ENCODE measurements at places on chromosomes 11 and 22. TPM values are rescaled to one million over a fixed set of nuclear protein-coding genes. Genes with fewer than 3 reads are reported as not detected.

DNA sequence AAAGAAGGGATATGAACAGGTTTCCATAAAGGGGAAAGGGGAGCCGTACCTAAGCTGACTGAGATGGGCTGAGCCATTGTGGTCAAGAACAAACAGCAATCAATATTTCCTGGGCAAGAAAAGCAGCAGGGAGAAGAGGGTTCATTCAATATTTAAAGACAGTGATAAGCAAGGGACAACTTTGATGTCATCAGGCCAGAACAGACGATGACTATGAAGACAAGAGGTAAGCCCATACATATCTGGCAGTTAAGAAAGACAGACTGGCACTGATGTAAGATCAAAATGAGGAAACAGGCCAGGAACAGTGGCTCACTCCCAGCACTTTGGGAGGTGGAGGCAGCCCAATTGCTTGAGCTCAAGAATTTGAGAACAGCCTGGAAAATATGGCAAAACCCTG, 2.4 kb downstream of the OR5A2 start:
- DNase-seq = no peak

DNA sequence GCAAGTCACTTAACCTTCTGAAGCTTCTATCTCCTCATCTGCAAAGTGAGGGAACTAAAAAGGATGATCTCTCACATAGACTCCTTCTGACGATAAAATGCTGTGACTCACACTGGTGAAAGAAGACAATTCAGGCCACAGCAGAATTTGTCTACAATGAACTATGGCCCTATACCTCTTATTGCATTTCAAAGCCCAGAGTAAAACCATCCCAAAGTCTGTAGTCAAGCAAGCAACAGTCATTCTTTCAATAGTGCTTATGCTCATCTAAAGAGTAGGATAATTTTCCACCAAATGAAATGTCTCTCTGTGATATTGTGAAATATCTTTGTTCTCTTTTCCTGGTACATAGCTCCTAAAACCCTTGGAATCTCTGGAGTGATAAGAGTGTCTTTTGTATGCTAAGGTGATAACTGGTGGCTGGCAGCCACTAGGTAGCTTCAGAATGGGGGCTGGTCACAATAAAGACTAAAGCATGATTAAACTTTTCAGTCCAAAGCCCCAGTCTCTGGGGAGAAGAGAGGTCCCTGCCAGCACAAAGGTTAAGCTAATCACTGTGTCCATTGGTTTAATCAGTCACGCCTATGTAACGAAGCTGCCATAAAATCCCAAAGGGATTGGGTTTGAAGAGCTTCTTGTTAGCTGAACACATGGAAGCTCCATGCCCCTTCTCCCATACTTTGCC, 30.8 kb downstream of the SYTL2 start:
- DNase-seq = no peak

- no peak for DNase-seq
Measured at GRCh38 chr11:7977232-7977917, 9.8 kb upstream of the EIF3F start.

DNA sequence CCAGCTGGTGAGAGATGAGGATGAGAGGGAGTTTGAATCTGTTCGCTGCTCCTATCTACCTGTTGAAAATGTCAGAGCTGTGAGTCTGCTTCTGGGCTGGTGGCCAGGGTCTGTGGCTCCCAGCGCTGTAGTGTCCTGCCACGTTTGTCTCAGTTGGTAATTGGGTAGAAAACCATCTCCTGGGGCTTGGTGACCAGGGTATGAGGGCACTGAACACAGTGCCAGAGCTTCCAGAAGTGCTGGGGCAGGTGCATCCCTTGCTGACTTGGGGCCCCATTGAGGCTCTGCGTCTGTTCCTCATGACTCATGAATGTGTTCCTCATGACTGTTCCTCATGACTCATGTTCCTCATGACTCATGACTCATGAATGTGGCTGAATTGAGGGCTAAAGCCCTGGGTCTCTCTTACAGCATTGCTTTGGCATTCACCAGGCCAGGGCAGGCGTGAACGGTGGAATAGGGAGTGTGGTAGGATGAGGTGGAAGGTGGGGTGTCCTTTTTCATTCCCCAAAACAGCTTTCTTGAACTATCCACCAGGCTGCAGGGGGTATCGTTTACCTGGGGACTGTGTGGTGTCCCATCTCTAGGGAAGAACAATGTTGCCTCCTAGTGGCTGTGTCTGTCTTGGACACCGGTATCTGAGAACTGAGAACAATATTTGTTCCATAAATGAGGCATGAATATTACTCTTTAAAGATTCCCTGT, 139.5 kb downstream of the COMMD9 start:
- peak; percentile 75 for DNase-seq

DNA sequence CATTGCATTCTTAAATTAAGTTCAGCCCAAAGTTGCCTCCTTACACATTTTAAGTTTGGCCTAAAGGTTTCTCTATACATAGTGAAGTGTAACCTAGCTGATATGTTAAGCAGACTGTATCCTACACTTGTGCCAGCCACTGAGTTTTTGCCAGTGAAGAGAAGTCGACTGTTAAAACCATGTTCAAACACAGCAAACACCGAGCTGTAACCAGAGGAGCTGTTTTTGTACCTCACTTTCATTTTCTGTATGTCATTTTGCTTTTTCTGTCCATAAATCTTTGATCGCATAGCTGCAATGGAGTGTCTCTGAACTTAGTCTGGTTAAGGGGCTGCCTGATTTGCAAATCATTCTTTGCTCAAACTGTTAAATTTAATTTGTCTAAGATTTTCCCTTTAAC, 403.7 kb downstream of the LUZP2 start:
- DNase-seq = no peak

The ACRV1 gene
- total RNA-seq = not detected

The SCN2B gene
- 0.24 TPM for total RNA-seq

The LMO2 gene
- 2.0 TPM for total RNA-seq

The GTPBP1 gene
- 91.8 TPM for total RNA-seq

The BAIAP2L2 gene
- total RNA-seq = 7.2 TPM

The KRTAP5-10 gene
- not detected for total RNA-seq

The HEPACAM gene
- not detected for total RNA-seq

The IFITM10 gene
- total RNA-seq = 0.23 TPM

All from H1 (cell line).